SK-N-SH (cell line): ENCODE measurements at places on chromosomes 16 and 17. TPM values are rescaled to one million over a fixed set of nuclear protein-coding genes. Genes with fewer than 3 reads are reported as not detected.

GRCh38 chr17:14935845-14936485 lies 329.2 kb downstream of the PMP22 start:
- DNase-seq = no peak

DNA sequence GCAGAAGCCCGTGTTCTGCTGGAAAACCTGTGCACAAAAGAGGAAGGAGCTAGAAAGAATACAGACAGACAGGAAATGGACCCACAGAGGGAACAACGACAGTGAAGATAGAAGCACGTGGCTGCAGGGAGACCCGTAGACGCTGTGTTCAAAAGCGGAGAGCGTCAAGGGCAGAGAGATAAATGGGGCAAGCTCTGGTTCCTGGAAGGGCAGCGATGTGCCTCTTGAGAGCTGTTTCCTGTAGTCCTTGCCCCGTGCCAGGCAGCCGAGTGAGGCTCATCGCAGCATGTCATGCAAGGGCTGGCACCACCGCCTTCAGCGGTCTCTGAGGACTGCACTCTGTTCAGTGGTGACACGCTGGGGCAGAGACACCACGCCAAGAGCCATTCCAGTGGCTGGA lies 43.6 kb upstream of the CACNG5 start:
- no peak for DNase-seq

The INCA1 gene
- polyA plus RNA-seq = 1.2 and 1.3 TPM in 2 replicates

The GPR142 gene
- polyA plus RNA-seq = not detected in 2 replicates

The WNT9B gene
- polyA plus RNA-seq = not detected in 2 replicates

The CSH2 gene
- not detected in 2 replicates for polyA plus RNA-seq

The LGALS9B gene
- not detected in 2 replicates for polyA plus RNA-seq

The ZNF785 gene
- polyA plus RNA-seq = 8.8 and 10.6 TPM in 2 replicates

The FOXC2 gene
- 0.37 and 1.3 TPM in 2 replicates for polyA plus RNA-seq
